Activated CD4-positive, CD25-positive, alpha-beta regulatory T cell (primary cell): ENCODE measurements at places on chromosomes 1 and 21.

DNA sequence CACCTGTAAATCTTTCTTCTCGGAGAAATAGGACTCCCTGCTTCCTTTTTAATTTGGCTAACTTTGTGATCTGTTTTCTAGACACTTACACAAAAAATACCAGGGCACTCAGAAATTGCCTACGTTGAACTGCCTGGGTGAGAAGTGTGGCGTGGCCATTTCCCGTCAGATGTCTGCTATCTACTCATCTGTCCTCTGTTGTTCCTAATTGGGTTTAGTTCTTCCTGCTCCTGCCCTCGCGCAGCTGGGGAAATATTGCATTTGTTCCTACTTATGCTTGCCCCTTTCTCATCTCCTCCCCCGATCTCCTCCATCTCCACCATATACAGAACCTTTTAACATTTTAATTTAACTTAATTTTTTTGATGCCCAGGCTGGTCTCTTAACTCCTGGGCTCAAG, 55.1 kb downstream of the CD58 start:
- no peak for DNase-seq

GRCh38 chr1:44870096-44870495, 27.0 kb upstream of the PTCH2 start:
- no peak for DNase-seq

- no peak for DNase-seq
Measured at GRCh38 chr1:240765732-240766363, 153.9 kb upstream of the GREM2 start.

GRCh38 chr1:11891433-11892186, 32.9 kb upstream of the NPPB start:
- no peak for DNase-seq

GRCh38 chr21:37245151-37245550, 22.0 kb downstream of the VPS26C start:
- no peak for DNase-seq

GRCh38 chr21:38623552-38623951, 125.3 kb upstream of the ERG start:
- no peak for DNase-seq

- no peak for DNase-seq
Measured at GRCh38 chr1:158099185-158099584, 81.5 kb upstream of the CD1D start.

- no peak for DNase-seq
Measured at GRCh38 chr1:76496871-76497270, 370.4 kb upstream of the ST6GALNAC5 start.

DNA sequence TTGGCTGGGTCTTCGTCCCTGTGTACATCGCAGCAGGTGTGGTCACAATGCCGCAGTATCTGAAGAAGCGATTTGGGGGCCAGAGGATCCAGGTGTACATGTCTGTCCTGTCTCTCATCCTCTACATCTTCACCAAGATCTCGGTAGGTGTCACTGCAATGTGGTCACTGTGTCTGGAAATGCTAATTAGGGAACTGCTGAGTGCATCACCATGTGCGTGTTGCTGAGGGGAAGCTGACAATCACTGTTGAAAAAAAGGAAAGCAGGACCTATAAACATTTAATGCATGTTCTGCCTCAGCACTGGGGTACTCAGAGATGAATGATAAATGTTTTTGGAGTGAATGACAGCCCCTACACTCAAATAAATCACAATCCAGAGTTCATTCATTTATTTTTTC, 6.8 kb downstream of the SLC5A9 start:
- no peak for DNase-seq

GRCh38 chr1:193562121-193562520, 375.7 kb upstream of the B3GALT2 start:
- DNase-seq, result no peak

DNA sequence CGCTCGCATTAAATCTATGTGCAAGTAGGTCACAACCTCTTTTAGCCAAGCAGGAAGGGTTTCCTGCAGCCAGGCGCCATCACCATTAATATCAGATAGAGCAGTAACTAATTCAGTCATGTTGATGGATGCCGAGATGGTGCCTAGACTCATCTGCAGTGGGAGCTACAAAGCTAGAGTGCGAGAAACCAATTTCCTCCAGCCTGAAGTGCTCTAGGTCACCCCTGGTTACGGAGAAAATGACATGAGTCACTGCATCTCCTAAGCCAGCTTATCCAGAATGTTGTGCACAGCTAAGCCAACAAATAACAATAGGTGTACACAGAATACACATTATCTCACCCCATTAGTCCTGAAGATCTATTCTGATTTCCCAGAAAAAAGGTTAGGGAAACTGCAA, 36.0 kb downstream of the OVAAL start:
- DNase-seq, result no peak

- DNase-seq, result no peak
Measured at GRCh38 chr1:246128494-246129069, 378.5 kb downstream of the SMYD3 start.

- DNase-seq, result no peak
Measured at GRCh38 chr1:202005958-202006357, 4.4 kb upstream of the ELF3 start.

DNA sequence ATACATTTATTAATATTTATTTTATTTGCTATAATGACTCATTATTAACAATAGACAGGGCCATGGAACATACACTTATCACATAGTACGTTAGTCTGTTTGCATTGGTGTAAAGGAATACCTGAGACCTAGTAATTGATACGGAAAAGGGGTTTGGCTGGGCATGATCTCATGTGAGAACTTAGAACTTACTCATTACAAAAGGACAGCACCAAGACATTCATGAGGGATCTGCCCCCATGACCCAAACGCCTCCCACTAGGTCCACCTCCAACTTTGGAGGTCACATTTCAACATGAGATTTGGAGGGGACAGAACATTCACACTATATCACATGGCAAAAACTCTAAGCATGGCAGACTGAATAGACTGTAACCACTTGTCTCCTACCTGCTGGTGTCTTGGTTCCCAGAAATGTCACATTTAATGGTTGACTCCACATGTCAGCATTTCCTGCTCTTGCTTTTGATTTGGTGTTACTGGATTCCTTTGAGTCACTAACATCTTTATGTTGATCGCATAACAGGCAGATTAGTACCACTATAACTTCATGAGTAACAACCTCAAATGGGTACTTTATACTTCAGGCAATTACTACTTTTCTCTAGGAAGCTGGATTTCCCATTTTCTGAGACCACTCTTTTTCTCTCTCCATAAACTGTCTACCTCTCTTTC, 3.5 kb upstream of the C1orf116 start:
- no peak for DNase-seq

DNA sequence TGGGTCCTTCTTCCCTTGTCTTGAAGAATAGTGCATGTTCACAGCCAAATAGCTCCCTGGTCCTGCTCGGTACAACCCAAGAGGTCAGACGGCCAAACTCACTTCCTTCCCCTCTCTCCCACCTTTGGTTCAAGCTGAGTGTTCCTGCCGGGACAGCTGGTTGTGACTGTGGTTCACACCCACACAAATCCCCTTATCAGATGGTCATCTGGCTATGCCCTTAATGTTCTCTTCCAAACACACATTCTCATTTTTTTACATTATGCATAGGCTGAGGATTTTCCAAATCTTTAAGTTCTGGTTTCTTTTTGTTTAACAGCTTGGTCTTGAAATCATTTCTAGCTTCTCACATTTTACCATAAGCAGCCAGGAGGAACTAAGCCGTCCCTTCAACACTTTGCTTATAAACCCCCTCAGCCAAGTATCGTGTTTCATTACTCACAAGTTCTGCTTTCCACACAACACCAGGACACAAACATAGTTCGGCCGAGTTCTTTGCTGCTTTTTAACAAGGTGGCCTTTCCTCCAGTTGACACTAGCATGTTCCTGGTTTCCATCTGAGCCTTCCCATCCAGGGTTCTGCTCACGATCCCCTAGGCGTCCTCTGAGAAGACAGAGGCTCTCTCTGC, 19.7 kb upstream of the TSPEAR start:
- no peak for DNase-seq

DNA sequence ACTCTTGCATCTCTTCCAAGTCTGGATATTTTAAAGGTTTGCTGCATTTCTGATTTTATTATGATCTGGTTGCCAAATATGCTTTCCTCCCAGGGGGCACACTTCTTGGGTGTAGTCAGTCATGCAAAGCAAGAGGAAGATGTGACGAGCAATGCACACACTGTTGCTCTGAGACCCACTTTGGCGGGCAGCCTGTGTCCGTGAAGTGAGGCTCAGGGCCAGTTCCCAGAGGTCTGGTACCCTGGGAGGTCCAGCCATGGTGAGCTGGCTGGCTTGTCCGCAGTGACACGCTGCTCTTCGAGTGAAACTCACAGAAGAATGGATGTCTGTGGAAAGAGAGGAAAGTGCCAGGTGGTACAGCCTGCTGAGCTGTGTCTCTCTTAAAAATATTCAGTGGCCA, 52.8 kb upstream of the EDN2 start:
- DNase-seq, result no peak

DNA sequence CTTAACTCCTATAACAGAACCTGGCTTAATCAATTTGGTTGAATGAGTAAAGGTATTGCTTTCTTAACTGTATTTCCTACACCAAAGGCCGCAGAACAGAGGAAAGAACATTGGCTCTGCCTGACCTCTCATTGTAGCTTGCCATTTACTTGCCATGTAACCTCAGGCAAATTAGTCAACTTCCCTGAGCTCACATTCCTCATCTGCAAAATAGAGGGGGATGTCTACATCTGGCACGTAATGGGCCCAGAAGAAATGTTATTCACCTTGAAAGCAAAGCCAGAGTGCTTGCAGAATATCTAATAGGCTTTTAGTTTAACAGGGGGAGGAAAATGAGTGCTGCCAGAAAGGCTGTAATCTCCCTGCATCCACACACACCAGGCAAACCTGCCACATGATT, 44.3 kb downstream of the LAMC2 start:
- DNase-seq, result no peak

DNA sequence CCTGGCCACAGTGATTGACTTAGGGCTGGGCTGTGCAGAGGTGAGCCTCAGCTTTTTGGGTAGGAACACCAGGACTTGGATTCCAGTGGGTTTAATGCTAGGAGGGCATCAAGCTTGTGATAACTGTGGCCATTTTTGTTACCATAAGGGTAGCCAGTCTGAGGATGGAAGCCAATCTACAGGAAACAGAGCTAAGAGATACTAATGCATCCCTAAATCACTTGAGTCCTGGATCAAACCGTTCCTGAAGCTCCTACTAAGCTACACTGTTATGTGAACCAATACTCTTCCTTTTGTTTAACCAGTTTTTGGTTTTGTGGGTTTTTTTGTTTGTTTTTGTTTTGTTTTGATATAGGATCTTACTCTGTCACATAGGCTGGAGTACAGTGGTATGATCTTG, 12.2 kb downstream of the KIAA2013 start:
- DNase-seq, result no peak

DNA sequence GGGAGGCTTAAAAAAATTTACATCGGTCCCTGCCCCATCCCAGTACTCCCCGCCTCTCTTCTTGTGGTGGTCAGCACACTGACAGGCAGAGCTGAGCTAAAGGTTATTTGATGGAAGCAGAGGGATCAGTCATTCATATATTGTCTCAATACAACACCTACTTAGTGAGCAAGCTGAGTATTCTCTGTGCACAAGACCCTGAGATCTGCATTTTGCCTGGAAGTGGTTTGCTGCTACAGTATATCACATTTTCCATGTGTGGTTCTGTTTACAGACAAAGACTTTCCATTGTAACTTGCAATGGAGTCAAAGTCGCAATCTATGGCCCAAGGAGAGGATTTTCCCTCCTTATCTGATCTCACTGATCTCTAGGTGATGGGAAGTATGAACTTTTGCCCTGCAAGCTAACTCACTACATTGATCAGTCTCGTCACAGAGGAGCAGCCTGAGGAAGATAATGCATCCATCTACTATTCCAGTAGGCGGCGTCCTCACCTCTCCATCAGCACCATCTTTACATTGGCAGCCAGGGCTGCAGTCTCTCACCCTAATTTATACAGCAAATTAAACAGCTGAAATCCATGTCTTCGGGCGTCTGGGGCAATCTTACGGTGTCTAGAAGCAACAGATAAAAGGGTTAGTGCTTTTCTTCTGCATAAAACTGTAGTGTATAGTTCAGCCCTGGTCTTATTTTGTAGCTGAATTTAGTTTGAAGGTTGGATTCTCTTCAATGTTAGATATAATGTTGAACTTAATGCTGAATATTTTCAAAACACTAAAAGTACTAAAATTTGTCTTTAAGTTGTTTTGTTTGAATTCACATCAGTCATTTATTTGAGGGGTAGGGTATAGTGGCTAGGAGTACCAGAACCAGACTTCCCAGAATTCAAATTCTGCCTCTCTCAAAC, 3.2 kb upstream of the TRAF5 start:
- DNase-seq, result peak; percentile 42

GRCh38 chr1:110878591-110878990, 5.6 kb downstream of the CD53 start:
- DNase-seq, result no peak

DNA sequence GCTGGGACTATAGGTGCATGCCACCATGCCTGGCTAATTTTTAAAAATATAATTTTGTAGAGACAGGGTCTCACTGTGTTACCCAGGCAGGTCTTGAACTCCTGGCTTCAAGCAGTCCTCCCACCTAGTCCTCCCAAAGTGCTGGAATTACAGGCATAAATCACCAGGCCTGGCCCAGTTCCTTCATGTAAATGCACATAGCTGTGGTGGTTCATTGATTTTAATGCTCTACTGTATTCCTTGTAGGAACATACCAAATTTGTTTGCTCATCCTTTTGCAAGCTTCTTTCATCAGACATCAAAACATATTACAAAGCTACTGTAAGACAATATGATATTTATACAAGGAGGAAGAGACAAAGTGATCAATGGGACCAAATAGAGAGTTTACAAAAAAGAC, 237.5 kb upstream of the ESRRG start:
- no peak for DNase-seq

GRCh38 chr1:33244809-33245186, 11.5 kb upstream of the ZNF362 start:
- no peak for DNase-seq

DNA sequence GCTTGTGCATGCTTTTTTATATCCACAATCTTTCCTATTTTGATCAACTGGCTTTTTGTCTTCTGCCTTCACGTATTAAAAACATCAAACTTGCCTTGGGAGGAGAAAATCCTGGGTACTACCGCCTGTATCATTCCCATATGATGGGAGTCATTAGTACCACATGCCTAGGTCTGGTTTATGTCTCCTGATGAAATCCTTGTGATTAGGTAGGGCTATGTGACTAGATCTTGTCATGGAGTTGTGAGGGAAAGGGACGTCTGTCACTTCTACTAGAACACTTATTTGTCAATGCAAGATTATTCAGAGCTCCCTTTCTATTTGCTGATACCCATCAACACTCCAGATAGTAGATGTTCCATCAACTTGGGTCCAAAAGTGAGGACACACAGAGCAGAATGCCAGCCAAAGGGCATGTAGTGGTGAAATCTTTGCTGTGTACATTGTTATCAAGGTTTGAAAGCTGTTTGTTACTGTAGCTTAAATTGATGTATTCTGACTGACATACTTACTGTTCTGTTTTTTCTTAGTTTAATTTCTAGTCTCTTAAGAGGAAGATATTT, 621.8 kb upstream of the NR5A2 start:
- no peak for DNase-seq

DNA sequence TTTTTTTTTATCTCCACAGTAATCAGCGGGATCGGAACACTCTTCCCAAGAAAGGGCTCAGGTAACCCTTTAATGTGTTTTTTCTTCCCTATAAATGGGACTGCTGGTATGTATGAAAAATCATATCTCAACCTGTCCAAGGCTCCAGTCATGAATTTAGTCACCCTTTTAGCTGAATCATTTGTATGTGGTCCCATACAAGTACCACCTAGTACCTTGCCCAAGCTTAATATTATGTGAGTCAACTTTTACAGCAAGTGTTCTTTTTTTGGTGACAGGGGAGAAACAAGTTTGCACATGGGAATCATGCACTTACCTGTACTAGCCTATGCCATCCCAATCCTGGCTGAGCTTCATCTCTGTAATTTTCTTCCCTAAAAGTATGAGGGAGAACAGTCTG, 43.7 kb upstream of the IPO9 start:
- DNase-seq, result no peak
